ENCODE measurements at places on chromosomes 1 and 21. TPM values are rescaled to one million over a fixed set of nuclear protein-coding genes. Genes with fewer than 3 reads are reported as not detected.
A peak's percentile ranks its signal among the peaks of the same experiment; 100 is the strongest.

The FLG gene
- not detected for total RNA-seq

GRCh38 chr1:226131639-226132038, 54.9 kb downstream of the ACBD3 start:
- no peak for DNase-seq

GRCh38 chr1:5001466-5001865, 347.1 kb downstream of the AJAP1 start:
- DNase-seq: peak; percentile 10

GRCh38 chr1:62045574-62045973, 149.1 kb upstream of the L1TD1 start:
- DNase-seq: no peak

The CYB5RL gene
- 12.4 TPM for total RNA-seq

The PUM1 gene
- 139 TPM for total RNA-seq

GRCh38 chr1:208895181-208895580, 651.0 kb upstream of the PLXNA2 start:
- DNase-seq: no peak

DNA sequence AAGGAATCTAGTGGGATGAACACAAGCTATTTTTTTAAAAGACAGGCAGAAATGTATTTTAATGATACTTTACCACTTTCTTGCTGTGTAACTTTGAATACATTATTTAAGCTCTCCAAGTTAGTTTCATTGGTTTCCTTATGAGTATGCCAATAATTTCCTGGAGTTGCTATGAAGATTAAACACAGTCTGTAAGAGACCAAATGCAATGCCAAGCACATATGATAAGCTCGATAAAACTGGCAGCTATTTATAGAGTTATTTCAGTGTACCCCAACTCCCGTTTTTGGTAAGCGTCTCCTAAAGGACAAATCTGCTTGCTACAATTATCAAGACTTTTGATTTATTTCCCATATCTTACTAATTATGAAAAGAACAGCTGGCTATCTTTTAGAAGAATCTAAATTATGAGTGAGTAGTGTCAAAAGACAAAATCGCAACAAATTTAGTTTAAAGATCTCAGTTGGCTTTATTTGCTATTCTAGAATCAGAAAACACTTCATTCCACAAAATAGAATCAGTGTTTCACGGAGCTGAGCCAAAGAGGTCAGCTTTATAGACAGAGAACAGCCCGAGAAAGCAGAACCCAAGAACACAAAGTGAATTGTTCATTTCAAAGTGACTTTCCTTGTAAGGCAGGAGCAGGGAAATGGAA, 7.2 kb upstream of the MAP10 start:
- DNase-seq: no peak

DNA sequence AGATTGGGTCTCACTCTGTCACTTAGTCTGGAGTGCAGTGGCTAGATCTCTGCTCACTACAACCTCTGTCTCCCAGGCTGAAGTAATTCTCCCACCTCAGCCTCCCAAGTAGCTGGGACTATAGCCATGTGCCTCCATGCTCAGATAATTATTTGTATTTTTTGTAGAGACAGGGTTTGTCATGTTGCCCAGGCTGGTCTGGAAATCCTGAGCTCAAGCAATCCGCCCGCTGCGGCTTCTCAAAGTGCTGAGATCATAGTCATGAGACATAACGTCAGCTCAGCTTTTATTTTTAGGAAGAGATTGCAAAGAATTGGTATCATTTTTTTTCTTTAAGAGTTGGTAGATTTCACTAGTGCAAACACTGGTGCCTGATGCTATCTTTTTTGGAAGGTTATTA, 244.9 kb downstream of the DSCAM start:
- DNase-seq: no peak

The FCRLB gene
- 0.27 TPM for total RNA-seq

The B3GALT5 gene
- not detected for total RNA-seq

The INAVA gene
- total RNA-seq: 2.0 TPM

- no peak for DNase-seq
Measured at GRCh38 chr1:48552420-48552819, 80.4 kb upstream of the SPATA6 start.

DNA sequence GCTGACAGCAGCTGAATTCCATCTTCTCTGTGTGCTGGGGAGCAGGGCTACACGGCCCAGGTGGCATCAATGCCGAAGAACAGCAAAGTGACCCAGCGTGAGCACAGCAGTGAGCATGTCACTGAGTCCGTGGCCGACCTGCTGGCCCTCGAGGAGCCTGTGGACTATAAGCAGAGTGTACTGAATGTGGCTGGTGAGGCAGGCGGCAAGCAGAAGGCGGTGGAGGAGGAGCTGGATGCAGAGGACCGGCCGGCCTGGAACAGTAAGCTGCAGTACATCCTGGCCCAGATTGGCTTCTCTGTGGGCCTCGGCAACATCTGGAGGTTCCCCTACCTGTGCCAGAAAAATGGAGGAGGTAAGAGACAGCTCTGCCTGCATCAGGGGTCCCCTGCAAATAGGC, 16.6 kb downstream of the SLC6A17 start:
- DNase-seq: no peak

The NBPF10 gene
- 5.3 TPM for total RNA-seq

GRCh38 chr1:160491981-160492380, 31.1 kb downstream of the SLAMF6 start:
- no peak for DNase-seq

DNA sequence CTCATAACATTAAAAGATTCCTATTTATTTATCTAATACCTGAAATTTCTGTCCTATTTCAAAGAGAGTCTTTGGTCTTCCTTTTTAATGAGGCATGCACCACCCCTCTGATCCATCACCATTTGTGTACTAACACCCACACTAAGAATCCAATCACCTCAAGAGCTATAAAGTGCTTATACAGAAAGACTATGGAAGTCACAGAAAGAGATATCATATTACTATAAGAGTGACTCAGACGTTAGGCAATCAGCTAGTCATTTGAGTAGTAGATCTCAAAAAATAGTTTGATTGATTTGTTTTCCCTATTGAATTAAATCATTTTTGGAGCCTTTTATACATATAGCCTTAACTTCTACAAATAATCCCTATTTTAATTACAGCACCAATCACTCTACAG, 46.1 kb downstream of the NME7 start:
- no peak for DNase-seq

The RXFP4 gene
- not detected for total RNA-seq

- DNase-seq: no peak
Measured at GRCh38 chr1:184840596-184840995, 85.9 kb upstream of the EDEM3 start.

The SH2D2A gene
- total RNA-seq: not detected

GRCh38 chr1:115606305-115606704, 35.5 kb upstream of the VANGL1 start:
- no peak for DNase-seq

The ARHGAP29 gene
- 187 TPM for total RNA-seq

The ARHGEF19 gene
- total RNA-seq: 9.5 TPM

DNA sequence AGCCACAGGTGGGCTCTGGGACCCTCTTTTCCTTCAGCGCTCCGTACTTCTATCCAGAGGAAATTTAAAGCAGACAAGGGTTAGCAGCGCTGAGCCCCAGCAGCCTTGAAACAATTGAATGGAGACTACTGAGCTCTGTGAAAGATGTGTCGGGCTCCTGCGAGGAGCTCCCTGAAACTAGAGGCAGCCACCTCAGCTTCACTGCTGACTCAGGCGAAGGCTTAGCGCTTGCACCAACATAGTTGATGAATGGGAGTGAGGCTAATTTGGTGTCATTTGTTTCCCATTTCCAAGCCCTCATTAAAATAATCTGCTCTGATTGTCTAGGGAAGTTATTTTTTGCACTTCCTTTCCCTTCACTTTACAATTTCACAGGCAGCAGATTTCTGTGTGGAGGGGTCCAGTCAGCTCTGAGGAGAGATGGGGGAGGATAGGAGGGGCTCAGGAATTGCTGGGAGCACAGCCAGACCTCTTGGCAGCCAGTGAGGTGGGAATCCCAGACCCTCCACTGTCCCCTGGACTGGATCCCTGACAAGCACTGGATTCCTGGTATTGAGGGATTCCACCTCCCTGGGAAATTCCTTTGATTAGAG, 398.9 kb upstream of the PLXNA2 start:
- no peak for DNase-seq

DNA sequence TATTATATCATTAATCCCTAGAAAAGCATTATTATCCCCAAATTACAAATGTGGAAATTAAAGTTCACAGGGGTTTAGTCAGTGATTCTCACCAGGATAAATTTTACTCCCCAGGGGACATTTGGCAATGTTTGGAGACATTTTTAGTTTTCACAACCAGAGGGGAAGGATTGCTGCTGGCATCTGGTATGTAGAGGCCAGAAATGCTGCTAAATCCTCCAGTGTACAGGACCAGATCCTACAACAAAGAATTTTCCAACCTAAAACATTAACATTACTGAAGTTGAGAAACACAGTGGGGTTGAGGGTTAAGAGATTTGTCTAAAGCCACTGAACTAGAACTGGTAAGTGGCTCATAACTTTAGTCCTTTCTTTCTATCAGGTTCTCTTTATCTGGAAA, 162.0 kb upstream of the SYT6 start:
- DNase-seq: no peak

GRCh38 chr1:186060226-186060625, 314.8 kb downstream of the TPR start:
- DNase-seq: no peak

DNA sequence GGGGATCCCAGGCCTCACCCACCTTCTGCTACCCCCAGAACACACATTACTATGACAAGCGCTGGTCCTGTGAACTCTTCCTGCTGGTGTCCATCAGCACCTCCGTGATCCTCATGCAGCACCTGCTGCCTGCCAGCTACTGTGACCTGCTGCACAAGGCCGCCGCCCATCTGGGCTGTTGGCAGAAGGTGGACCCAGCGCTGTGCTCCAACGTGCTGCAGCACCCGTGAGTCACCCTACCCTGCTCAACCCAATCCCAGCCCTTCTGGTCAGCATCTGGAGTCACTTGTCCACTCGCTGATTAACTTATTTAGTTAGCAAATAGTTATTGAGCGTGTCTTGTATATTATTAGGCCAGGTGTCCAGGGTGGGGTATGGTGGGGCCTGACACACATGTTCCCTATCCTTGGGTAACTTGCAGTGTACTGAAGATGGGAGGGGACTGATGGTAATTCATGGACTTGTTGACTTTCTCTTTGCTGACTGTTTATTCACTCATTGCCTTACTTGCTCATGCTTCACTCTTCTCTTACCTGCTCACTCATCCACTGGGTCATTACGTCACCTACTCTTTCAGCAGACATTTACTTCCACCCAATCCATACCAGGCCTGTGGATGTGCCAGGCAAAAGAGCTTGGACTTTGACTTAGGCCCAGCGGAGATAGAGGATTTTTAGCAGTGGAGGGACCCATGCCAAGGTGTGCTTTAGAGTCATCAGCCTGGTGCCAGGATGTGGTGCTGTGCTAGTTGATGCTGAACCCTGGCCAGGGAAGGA, 12.9 kb upstream of the KPNA6 start:
- no peak for DNase-seq
